ENCODE measurements at places on chromosomes 11 and 22. TPM values are rescaled to one million over a fixed set of nuclear protein-coding genes. Genes with fewer than 3 reads are reported as not detected.

Gene E2F8
- 8.2 TPM for total RNA-seq

Gene PDXP
- total RNA-seq = 11.7 TPM

Gene TMPRSS13
- not detected for total RNA-seq

Gene LDHAL6A
- total RNA-seq = not detected

Gene B4GALNT4
- 40.8 TPM for total RNA-seq

Gene OR5P2
- total RNA-seq = not detected

Gene B4GAT1
- 47.0 TPM for total RNA-seq

Gene LMF2
- total RNA-seq = 28.7 TPM

Gene PGGHG
- 13.0 TPM for total RNA-seq

Gene ANO9
- not detected for total RNA-seq

Gene ANGPTL5
- not detected for total RNA-seq

Gene ARHGAP8
- total RNA-seq = not detected

Gene PRODH
- total RNA-seq = 0.72 TPM

Gene OR56A1
- not detected for total RNA-seq

Gene FBXO7
- total RNA-seq = 69.9 TPM

Gene SCGB1A1
- not detected for total RNA-seq

Gene DSCAML1
- not detected for total RNA-seq

Gene OR5I1
- not detected for total RNA-seq

Gene DDX25
- not detected for total RNA-seq

Gene OR52R1
- not detected for total RNA-seq

Gene IFITM10
- 2.9 TPM for total RNA-seq

Gene ABTB2
- total RNA-seq = 0.72 TPM

Gene PGA5
- not detected for total RNA-seq

Gene OR51B5
- total RNA-seq = 17.7 TPM

Gene OR5D18
- total RNA-seq = not detected

Gene MPPED2
- not detected for total RNA-seq

Gene CCND1
- 422 TPM for total RNA-seq

Gene PAAF1
- total RNA-seq = 12.7 TPM

Gene MMP13
- total RNA-seq = 4.2 TPM

Gene NXPE4
- total RNA-seq = not detected

Gene C11orf86
- not detected for total RNA-seq

Gene EED
- 35.1 TPM for total RNA-seq

Gene TLCD5
- 7.1 TPM for total RNA-seq

Gene PHETA2
- total RNA-seq = 0.07 TPM

Gene SLC22A9
- total RNA-seq = not detected

Gene RAPSN
- not detected for total RNA-seq

Gene ADM
- 40.3 TPM for total RNA-seq

Gene PTGDR2
- 0.10 TPM for total RNA-seq

Gene HEPHL1
- total RNA-seq = not detected

Gene ATG2A
- total RNA-seq = 10.7 TPM

Gene OR52N5
- not detected for total RNA-seq

Gene LRP4
- 0.81 TPM for total RNA-seq

Gene HBB
- total RNA-seq = not detected
